ENCODE measurements at places on chromosomes 5 and 9. TPM values are rescaled to one million over a fixed set of nuclear protein-coding genes. Genes with fewer than 3 reads are reported as not detected.

DNA sequence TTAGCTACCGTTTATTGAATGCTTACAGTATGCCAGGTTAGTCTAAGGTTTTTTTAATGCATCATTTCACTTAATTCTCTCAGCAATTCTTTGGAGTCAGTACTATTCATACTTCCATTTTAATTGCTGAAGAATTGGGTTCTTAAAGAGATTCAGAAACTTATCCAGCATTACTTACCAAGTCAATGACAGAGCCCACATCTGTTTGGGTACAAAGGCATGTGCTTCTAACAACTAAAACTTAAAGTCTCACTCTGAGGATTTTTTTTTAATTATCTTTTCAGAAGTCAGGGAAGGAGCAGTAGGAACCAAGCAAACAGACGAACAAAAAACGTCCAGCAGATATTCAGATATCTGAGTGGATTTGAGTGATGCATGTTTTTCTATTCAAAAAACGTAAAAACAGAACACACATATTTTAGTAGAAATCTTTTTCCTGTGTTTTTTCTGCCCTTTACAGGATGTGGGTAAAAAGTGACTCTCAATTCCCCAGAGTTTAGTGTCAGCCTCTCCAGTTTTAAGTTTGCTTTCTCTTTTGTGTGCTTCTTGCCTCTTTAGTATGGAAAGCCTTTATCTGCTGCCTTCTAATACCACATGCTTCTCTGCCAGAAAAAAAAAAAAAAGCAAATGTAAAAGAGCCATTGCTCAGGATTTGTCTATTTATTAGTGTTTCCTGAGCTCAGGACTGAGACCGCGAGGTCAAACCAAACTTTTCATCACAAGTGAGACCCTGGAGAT is 118.0 kb downstream of the PRKACG start:
- no peak for DNase-seq

- DNase-seq: no peak
Measured at GRCh38 chr9:96646081-96646991, 8.8 kb downstream of the PRXL2C start.

- DNase-seq: no peak
Measured at GRCh38 chr5:66826696-66827095, 230.5 kb downstream of the MAST4 start.

GRCh38 chr9:120197605-120198004 is 382.4 kb downstream of the CDK5RAP2 start:
- no peak for DNase-seq

C9orf153 gene
- total RNA-seq: not detected

DNA sequence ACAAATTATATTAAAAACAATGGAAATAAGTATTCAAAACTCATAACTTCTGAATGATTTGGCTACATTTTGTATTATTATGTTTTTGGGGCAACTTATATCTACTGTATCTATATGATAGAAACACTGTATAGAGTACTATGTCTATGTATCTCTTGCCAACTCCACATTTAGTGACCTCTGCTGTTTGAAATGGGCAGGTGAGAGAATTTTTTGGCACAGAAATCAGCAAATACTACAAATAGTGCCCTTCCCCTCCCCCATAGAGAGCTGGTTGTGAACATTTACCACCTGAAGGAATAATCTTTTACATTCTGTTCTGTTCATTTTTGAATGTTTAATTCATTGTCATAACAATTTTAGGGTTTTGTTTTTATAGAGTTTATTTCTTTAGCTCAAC is 545.3 kb downstream of the PDE4D start:
- DNase-seq: no peak

UBE2B gene
- total RNA-seq: 116 TPM

- no peak for DNase-seq
Measured at GRCh38 chr5:151751091-151751490, 7.3 kb downstream of the ATOX1 start.

- peak; percentile 88 for DNase-seq
Measured at GRCh38 chr9:129495620-129496472, 125.1 kb downstream of the C9orf50 start.

DNA sequence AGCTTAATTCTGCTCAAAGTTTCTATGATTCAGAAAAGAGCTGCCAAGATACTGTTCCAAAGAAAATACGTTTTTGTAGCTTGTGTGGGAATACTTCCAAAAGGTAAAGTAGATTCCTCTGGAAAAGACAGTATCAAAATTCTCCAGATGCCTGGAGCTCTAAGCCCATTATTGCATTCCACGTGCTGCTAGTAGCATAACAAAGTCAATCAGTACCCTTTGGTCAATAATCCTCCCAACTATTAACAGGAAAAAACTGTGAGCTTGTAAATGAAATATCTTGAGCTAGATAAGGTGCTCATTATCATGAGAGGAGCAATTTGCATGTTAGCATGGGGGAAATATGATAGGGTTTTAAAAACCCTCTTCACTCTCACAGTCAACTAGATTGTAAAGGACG is 229.5 kb upstream of the TYRP1 start:
- no peak for DNase-seq

- no peak for DNase-seq
Measured at GRCh38 chr9:83242066-83242465, 179.1 kb upstream of the RASEF start.

GRCh38 chr9:69976152-69976551 is 67.5 kb upstream of the MAMDC2 start:
- DNase-seq: no peak

- no peak for DNase-seq
Measured at GRCh38 chr5:98510143-98510985, 263.1 kb upstream of the RGMB start.

ARSI gene
- not detected for total RNA-seq

TAF11L5 gene
- total RNA-seq: not detected

- DNase-seq: no peak
Measured at GRCh38 chr5:176153741-176154140, 84.5 kb upstream of the SIMC1 start.

DNA sequence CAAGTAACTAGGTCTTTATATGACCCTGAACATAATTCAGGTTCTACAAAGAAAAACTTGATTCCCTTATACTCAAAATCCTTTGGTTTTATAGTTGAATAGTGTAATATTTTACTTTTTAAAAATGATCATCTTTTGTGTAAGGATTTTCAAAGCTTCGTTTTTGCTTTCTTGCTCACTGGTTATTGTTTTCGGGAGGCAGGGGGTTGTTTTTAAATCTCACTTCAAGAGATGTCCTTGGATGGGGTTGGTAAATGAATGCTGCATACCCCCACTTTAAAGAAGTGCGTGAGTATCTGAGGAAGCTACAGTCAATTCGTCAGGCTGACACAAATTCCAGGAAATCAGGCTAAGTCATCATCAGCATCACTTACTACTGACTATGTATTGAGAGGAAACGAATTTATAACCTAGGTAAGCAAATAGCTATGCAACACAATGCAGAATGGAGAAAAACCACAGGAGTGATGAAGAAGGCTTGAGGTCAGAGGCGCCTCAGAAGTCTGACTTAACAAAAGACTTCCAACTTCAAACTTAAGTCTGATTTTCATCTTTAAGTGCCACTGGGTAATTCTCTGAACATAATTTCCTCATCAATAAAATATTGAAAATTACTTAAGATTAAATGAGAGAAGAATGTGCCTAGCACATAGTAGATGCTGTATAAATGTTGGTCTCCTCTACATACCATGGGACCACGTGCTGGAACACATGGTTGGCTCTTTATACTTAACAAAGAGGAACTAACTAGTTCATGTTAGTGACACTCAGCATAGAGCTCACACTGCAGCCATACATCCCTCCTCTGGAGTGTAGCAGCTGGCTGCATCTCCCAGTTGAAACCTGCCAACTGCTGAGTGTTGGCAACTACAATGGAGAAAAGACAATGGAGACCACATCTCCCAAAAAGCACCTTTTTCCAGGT is 106.0 kb upstream of the KIF2A start:
- peak; percentile 22 for DNase-seq

DNA sequence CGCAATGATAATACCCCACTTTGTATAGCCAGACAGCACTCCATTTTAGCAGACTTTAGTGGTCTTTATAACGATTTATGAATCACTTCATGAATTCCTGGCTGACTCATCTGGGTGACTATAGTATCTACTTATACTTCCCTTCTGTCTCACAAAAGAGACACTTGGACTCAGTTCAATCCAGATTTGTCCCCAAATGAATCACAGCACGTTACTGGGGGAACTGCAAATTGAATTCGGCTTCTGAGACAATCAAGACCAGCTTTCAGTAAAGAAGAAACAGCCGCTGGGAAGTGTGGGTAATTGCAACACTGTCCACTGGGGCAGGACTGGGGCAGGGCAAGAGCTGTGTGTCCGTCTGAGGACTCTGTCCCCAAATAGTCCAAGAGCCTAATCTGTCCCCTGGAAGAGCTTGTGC is 337.3 kb upstream of the RFX3 start:
- no peak for DNase-seq

- DNase-seq: no peak
Measured at GRCh38 chr5:178471711-178472110, 118.5 kb downstream of the COL23A1 start.

DNA sequence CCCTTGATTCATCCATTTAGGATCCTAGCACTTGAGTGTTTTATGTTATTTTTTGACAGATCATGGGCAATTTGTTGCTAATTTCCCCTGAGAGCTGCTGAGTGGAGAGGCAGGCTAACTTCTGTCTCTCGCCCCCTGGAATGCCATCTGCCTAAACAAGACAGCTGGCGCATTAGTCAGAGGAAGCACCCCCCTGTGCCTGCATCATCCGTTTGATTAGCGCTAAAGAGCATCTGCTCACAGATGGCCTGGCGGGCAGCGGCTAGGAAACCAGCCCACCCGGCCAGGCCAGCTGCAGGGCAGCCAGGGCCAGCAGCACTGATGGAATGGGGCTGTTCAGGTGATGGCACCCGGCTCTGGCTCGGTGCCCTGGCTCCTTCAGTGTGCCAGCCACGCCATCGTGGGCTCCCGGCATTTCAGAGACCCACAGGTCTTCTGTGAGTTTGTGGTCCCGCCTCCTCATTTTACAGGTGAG is 22.9 kb upstream of the ASS1 start:
- no peak for DNase-seq

FGF10 gene
- not detected for total RNA-seq

C6 gene
- total RNA-seq: not detected

- no peak for DNase-seq
Measured at GRCh38 chr9:36033788-36034187, 2.9 kb upstream of the RECK start.

DOCK2 gene
- total RNA-seq: 248 TPM

NFIB gene
- total RNA-seq: not detected

DNA sequence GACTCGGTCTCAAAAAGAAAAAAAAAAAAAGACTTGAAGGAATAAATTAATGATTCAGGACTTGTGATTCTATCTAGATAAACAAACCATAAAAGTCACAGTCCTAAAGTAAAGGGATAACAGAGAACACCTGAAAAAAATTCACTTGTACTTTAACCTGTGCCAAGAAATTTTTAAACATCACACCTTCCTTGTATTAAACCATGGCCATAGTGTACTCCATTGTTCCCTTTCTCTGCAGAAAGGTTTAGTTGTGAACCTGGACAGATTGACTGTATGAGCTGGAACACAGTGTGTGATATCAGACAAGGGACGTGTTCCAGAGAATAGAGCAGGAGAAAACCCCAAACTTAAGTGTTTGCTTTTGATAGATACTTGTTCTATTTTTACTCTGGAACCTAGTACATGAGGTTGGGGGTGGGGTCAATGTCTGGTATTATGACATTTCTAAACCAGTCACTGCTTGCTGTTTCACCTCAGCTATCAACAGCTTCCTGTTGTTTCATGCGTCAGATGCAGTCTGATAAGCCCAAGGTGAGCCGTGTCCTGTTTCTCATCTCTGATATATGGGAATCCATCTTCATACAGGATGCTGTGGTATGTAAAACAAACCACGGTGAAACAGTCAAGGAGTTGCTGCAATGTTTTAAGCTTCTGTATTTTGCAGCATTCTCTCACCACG is 62.5 kb upstream of the ITGA1 start:
- DNase-seq: peak; percentile 82

DNA sequence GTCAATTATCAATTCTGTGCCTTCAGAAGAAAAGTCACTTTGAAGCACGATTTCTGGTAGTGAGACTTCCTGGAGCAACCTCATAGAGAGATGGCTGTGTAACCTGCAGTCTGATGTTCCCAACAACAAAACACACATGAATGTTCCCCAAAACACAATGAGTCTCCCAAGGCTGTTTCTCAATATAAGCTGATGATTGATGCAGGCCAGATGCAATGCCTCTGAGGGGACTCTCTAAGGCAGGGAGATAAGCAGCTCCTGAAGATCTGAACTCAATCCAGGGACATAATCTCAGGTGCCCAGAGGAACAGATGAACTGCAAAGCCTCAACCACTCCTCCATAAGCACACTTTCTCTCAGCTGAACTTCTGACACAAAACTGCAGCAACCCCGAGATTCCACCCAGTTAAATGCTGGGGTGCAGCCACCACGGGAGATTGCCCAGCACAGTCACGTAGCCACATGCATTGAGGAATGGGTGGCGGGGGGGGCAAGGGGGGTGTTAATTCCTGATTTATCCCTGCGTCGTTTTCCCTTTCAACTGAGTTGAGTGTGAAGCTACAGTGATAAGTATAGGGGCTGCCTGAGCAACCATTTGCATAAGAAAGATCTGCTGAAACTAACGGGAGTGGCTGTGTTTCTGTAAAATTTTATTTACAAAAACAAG is 122.7 kb upstream of the RASEF start:
- no peak for DNase-seq

- no peak for DNase-seq
Measured at GRCh38 chr9:14029806-14030374, 284.1 kb downstream of the NFIB start.

DNA sequence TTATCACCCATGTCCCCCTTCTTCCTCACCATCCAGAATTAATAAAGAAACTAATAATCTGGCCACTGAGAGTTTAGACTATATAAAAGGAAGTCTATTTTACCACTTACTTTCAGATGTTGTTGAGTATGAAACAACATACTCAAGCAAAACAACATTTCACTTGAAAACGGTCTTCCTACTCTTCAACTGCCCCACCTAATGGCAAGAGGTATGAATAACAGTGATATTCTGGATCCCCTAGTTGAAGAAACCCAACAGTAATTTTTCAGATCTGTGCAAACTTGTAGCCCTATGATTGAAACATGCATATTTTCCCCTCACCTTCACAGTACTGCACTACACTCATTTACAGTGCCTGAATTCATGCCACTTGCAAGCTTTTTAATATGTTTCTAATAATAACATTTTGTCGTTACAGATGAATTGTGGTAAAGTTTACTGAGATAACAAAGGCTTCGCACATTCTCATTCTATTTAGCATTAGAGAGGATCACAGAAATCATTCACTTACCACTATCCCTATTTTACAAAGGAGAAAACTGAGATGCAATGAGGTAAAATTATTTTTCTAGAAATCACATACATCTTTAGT is 267.9 kb upstream of the PDE4D start:
- DNase-seq: no peak

DNA sequence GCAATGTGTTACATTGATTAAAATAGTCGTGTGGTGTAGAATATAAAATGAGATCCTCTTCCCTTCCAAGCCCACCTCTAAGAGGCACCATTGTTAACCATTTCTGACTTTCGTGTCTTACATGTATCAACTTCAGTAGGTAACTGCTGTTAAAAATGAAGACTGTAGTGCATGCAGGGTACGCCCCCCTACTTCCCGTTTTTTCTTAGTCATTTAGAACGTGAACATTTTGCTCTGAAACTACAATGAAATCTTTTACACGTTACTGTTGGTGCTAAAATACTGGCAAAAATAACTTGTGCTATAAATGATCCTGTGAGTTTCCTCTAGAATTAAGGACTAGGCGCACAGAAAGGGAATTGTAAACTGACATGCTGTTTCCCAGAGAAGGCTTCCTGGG is 41.5 kb downstream of the WNK2 start:
- DNase-seq: no peak

GRCh38 chr5:10360686-10361085 is 7.2 kb downstream of the MARCHF6 start:
- DNase-seq: no peak

Measured in activated CD4-positive, alpha-beta memory T cell treated with anti-CD3 and anti-CD28 coated beads, Interleukin-2, amount 10 ng/mL, durations not matched to agents 7 days and 5 days (primary cell).